ENCODE measurements at places on chromosomes 3 and 15.

- H3K4me1 ChIP-seq: peaks cover 16% of the 10 kb centered on the region
- no peaks in the 10 kb centered on the region for H3K27me3 ChIP-seq
- no peak overlapping the region for H3K27ac ChIP-seq
- H3K36me3 ChIP-seq: peaks cover 17% of the 10 kb centered on the region
- no peak for DNase-seq
- H3K4me3 ChIP-seq: no peak overlapping the region
Measured at GRCh38 chr15:90225504-90226234, 8.1 kb downstream of the CIB1 start.

- no peak overlapping the region for H3K4me3 ChIP-seq
- H3K36me3 ChIP-seq: no peaks in the 10 kb centered on the region
- no peaks in the 10 kb centered on the region for H3K27me3 ChIP-seq
- no peak for DNase-seq
Measured at GRCh38 chr3:175260145-175260794, 401.1 kb downstream of the NAALADL2 start.

DNA sequence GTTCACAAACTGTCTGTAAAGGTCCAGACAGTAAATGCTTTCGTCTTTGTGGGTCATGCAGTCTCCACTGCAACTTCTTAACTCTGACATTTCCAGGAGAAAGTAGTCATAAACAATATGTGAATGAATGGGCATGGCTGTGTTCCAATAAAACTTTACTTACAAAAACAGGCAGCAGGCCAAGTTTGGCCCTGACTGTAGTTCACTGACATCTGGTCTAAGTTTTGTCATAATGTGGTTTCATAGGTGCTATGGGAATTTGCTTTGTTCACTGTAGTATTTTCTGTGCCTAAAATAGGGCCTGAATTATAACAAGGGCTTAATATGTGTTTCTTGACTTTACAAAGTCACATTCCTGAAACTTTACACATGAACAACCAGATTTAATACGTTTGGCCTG, 186.0 kb upstream of the KBTBD8 start:
- H3K4me1 ChIP-seq: no peaks in the 10 kb centered on the region
- no peak overlapping the region for H3K27ac ChIP-seq
- DNase-seq: no peak
- no peak overlapping the region for H3K4me3 ChIP-seq
- no peaks in the 10 kb centered on the region for H3K36me3 ChIP-seq

- peak overlapping the region; percentile 97 for H3K4me3 ChIP-seq
- peaks cover 49% of the 10 kb centered on the region for H3K4me1 ChIP-seq
- no peaks in the 10 kb centered on the region for H3K27me3 ChIP-seq
- H3K27ac ChIP-seq: peak overlapping the region; percentile 100
Measured at GRCh38 chr3:9793161-9793781, 389 bp downstream of the ARPC4 start.

DNA sequence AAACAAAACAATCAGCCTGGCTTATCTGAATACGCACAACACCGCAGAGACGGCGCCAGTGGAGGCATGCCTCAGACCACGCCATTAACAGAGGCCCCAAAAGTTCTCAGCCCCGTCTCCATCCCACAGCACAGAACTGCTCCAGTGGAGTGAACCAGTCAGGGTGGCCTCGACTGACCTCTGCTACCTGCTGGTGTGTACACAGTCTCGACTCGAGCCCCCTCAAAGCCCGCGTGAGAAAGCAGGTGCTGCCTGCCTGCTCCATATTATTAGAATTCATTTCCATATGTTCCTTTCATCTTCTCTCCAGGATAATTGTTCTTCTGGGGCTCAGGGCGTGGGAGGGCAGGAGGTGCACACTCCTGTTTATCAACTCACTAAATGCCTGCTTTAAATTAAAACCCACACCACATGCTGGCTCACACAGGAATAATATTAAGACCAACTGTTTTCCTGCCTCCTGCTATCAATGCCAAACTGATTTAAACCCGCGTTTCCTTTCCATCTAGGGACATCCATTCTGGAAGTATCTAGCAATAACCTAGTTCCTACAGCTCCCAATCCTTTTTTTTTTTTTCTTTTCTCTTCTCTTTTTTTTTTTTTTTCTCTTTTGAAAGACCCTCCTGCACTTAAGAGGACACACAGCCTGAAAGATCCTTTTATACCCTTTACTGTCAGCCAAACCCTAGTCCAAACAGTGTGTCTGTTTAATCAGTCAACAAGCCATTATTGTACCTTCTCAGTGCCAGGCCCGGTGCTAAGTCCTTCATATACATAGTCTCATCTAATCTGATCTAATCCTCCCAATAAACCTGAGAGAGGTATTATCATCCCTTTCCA, 101.2 kb downstream of the TLE3 start:
- H3K4me3 ChIP-seq: no peak overlapping the region
- no peaks in the 10 kb centered on the region for H3K36me3 ChIP-seq
- no peak for DNase-seq
- H3K27ac ChIP-seq: no peak overlapping the region
- no peaks in the 10 kb centered on the region for H3K4me1 ChIP-seq
- peaks cover 18% of the 10 kb centered on the region for H3K27me3 ChIP-seq

- H3K27ac ChIP-seq: no peak overlapping the region
- H3K4me1 ChIP-seq: no peaks in the 10 kb centered on the region
- H3K36me3 ChIP-seq: no peaks in the 10 kb centered on the region
- H3K4me3 ChIP-seq: no peak overlapping the region
- no peak for DNase-seq
Measured at GRCh38 chr3:30188713-30189112, 417.7 kb upstream of the TGFBR2 start.

- H3K27me3 ChIP-seq: no peaks in the 10 kb centered on the region
- H3K27ac ChIP-seq: no peak overlapping the region
- DNase-seq: no peak
- no peaks in the 10 kb centered on the region for H3K36me3 ChIP-seq
- no peak overlapping the region for H3K4me3 ChIP-seq
Measured at GRCh38 chr3:123636431-123636841, 51.6 kb upstream of the HACD2 start.

DNA sequence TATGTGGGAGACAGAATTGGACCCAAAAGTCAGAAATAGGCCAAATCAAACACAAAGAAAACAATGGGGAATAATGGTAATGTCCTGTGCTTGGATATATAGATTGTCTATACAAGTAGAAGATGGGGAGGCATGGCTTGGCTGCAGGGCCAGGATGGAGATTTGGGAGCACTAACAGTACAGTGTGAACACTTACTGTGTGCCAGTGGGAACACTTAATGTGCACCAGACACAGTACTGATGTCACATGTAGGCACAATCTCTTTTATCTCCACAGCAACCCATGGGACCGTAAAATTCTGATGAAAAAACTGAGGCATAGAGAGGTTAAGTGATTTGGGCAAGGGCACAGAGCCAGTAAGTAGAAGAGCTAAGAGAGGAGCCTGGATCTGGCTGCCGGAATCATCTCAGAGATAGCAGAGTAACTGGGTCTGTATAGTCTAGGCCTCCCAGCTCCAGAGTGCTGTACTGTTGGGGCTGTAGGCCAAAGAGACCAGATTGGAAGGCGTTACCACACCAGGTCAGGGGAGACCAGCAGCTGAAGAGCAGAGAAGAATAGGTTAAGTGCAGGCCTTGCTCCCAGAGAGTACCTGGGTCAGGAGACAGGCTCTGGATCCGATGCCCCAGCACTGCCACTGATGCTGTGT, 63.3 kb downstream of the RLBP1 start:
- no peak overlapping the region for H3K4me3 ChIP-seq
- no peak for DNase-seq
- no peaks in the 10 kb centered on the region for H3K27me3 ChIP-seq
- H3K4me1 ChIP-seq: peaks cover 4% of the 10 kb centered on the region
- H3K27ac ChIP-seq: no peak overlapping the region

DNA sequence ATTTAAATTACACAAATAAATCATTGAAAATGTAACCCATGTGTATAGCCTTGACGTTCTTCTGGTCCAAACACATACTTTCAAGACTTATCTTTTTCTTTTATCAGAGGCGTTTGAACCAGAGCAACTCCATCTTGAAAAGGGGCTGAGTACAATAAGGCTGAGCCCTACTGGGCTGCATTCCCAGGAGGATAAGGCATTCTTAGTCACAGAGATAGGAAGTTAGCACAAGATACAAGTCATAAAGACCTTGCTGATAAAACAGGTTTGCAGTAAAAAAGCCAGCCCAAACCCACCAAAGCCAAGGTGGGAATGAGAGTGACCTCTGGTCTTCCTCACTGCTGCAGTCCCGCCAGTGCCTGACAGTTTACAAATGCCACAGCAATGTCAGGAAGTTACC, 101.0 kb upstream of the IGSF10 start:
- no peaks in the 10 kb centered on the region for H3K4me1 ChIP-seq
- no peak for DNase-seq

DNA sequence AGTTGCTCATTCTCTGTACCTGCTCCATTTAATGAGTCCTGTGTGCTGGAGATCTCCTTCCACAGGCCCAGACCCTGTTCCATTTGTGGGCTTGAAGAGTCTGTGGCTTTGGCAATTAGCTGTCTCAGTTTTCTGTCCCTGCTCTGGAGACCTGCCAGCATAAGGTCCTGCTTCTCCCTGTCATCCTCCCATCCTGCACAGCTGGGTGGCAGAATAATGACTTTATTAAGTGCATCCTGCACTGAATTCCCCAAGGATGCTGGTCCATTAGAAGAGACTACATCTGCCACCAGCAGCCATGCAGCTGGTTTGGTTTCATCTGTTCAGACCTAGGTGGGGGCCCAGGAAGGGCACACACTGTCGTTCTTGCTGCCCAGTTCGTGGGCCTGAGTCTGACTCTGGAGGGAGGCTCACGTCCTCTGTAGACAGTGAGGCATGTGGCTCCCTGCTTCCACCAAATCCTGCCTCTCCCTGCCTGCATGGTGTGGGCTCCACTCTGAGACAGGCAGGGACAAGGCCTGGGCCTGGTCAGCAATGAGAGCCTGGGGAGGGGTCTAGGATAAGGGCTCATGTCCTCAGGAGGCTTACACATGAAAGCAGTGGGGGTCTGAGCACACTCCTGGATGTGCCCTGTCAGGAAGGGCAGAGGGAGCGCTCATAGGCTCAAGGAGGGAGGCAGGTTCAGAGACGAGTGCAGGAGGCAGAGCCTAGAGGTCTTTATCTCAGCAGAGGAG, 78.4 kb upstream of the PRR23E start:
- H3K4me1 ChIP-seq: no peaks in the 10 kb centered on the region
- no peak overlapping the region for H3K4me3 ChIP-seq
- H3K27ac ChIP-seq: no peak overlapping the region
- H3K36me3 ChIP-seq: no peaks in the 10 kb centered on the region
- no peak for DNase-seq

GRCh38 chr3:69547461-69547880, 161.6 kb upstream of the FRMD4B start:
- H3K4me3 ChIP-seq: no peak overlapping the region
- H3K27ac ChIP-seq: no peak overlapping the region
- DNase-seq: no peak
- no peaks in the 10 kb centered on the region for H3K36me3 ChIP-seq

GRCh38 chr3:126760541-126760940, 56.5 kb downstream of the CHCHD6 start:
- no peak for DNase-seq
- H3K4me1 ChIP-seq: no peaks in the 10 kb centered on the region
- H3K36me3 ChIP-seq: peaks cover 1% of the 10 kb centered on the region
- peaks cover 2% of the 10 kb centered on the region for H3K27me3 ChIP-seq

GRCh38 chr3:112688819-112689218, 47.9 kb upstream of the CCDC80 start:
- H3K27ac ChIP-seq: peak overlapping the region; percentile 63
- DNase-seq: no peak
- peaks cover 28% of the 10 kb centered on the region for H3K4me1 ChIP-seq

DNA sequence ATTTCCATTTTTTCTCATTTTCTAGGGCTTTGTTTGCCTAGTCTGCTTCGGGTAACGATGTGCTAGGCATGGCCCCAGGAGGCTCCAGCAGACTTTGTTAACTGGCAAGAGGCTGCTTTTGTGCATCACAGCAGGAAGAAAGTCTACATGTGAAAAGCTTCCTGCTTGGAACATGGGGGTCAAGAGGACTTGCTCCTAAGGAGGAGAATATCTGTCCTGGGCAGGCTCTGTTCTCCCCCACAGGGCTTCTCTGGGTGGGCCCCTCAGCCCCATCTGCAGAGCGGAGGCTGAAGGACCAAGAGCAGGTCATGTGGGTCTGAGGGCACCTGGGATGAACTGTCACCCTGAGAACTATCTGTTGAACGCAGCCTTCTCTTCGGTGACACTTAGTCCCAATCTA, 94.7 kb downstream of the CCNL1 start:
- H3K36me3 ChIP-seq: no peaks in the 10 kb centered on the region
- no peak for DNase-seq
- H3K27ac ChIP-seq: no peak overlapping the region
- peaks cover 18% of the 10 kb centered on the region for H3K4me1 ChIP-seq
- no peak overlapping the region for H3K4me3 ChIP-seq

GRCh38 chr15:59367022-59367451, 5.6 kb downstream of the MYO1E start:
- peaks cover 4% of the 10 kb centered on the region for H3K36me3 ChIP-seq
- peaks cover 37% of the 10 kb centered on the region for H3K27me3 ChIP-seq

DNA sequence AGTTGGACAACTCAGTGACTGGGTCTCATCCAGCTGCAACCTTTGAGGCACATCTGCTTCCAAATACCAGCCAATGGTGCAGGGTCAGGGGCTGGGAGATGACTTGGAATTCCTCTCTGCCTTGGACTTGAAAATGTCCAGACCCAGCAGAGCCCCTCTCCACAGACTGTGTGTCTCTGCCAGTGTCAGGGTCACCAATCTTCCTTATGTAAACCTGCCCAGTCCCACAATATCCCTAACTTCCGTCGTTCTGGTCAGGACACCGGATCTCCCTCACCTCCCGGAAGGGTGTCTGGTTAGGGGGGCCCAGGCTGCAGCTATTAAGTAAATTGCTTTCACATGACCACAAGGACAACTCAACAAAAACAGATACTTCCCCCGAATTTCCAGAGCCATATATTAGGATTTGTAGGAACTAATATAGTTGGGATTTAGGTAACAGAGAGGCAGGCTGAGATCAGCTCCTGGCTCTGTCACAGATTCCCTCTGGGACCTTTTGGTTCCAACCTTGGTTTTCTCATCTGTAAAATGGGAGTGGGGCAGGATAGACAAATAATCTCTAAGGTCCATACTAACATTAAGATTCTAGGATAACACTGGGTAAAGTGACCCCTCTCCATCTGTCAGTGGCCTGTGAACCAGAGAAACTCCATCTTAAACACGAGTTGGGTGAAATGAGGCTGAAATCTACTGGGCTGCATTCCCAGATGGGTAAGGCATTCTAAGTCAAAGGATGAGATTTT, 30.8 kb downstream of the IGDCC3 start:
- peaks cover 32% of the 10 kb centered on the region for H3K27me3 ChIP-seq
- H3K27ac ChIP-seq: no peak overlapping the region

DNA sequence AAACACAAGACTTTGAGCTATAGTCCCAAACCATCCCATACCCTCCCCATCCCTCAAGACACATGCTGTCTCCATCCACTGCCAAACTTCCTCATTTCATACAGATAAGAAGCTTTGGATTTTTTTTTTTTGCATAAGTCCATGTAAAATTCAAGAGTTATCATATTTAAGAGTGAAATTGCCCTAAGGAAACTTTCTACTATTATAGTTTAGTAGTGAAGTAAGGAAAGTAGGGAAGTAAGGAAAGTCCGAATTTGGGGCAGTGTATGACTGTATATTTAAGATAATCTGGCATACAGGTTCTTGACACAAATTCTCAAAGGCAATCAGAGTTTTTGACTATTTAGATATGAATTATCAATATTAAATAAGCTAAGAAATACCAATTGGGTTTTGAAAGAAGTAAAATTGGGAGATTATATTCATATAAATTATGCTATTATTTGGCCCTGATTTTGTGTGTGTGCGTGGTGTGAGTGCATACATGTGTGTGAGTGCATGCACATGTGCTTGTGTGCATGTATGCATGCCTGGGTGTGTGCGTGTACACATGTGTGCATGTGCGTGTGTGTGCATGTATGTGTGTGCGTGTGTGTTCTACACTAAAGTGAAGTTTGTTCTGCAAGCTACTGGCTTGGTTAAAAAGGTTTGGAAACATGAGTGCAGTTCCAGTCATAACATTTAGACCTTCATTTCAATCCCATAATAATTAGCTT, 83.6 kb upstream of the MBNL1 start:
- no peak overlapping the region for H3K27ac ChIP-seq
- peaks cover 49% of the 10 kb centered on the region for H3K4me1 ChIP-seq
- no peak overlapping the region for H3K4me3 ChIP-seq

All from activated CD8-positive, alpha-beta memory T cell treated with anti-CD3 and anti-CD28 coated beads, Interleukin-2, amount 10 ng/mL, durations not matched to agents 7 days and 5 days (primary cell).